Stimulated activated CD8-positive, alpha-beta memory T cell treated with anti-CD3 and anti-CD28 coated beads, Interleukin-7, amount 100 ng/mL, for 48 hours (primary cell): ENCODE measurements at places on chromosomes 5 and 9.

DNA sequence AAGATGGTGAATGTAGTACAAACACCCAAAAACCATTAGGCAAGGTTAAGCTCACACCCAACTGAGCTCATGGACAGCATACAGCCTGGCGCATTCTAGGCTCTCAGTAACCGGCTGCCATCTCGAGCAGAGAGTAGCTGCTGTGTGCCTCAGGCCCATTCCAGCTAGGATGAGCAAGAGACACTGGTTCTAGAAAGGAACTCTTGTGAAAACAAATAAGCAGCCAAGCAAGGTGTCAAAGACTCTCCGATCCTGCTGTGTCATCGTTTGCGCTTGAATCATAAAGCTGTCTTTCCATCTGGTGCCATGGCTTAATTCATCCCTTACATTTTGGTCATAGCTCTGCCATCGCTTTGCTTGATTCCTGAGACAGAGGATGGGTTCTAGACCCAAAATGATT lies 135.4 kb upstream of the MSX2 start:
- no peak for DNase-seq

- no peak for DNase-seq
These were observed 473 bp downstream of the ZBTB34 start for GRCh38 chr9:126860757-126861466.

DNA sequence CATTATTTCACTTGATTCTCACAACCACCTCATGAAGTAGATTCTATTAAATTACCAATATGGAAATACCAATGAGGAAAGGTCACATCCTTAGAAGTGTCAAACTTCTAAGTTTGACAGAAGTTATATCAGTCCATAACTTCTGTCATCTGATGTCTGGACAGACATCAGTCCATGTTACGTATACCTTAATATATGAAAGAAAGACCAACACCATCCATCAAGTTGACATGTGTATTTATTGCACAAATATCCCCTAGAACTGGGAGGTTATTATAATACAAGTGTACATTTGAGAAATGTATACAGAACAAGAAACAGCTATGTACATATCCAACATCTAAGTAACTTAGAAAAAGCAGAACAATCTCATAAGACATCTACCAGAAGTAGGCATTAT lies 6.5 kb upstream of the RAPGEF6 start:
- no peak for DNase-seq

GRCh38 chr9:77898864-77899263 lies 132.7 kb downstream of the GNAQ start:
- DNase-seq = no peak
